ENCODE measurements at places on chromosomes 16 and 17.

DNA sequence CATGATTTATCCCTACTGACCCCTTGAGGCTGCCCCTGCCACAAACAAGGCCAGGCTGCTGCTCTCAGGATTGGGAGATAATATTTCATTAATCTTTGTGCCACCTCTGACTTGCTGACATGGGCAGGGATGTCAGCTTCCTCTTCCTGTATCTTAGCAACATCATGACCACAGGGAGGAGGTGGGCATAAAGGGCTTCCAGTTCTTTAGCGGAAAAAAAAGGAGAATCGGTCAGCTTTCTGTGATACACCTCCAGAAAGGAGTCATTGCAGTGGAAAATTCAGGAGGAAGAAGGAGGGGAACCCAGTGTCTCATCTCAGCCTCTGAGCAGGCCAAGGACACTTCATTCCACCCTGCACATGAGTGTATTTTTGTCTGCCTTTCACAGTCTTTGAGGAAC, 206.8 kb upstream of the SDK2 start:
- no peak for DNase-seq

GRCh38 chr16:11655655-11656054, 12.6 kb upstream of the SNN start:
- DNase-seq, result no peak

DNA sequence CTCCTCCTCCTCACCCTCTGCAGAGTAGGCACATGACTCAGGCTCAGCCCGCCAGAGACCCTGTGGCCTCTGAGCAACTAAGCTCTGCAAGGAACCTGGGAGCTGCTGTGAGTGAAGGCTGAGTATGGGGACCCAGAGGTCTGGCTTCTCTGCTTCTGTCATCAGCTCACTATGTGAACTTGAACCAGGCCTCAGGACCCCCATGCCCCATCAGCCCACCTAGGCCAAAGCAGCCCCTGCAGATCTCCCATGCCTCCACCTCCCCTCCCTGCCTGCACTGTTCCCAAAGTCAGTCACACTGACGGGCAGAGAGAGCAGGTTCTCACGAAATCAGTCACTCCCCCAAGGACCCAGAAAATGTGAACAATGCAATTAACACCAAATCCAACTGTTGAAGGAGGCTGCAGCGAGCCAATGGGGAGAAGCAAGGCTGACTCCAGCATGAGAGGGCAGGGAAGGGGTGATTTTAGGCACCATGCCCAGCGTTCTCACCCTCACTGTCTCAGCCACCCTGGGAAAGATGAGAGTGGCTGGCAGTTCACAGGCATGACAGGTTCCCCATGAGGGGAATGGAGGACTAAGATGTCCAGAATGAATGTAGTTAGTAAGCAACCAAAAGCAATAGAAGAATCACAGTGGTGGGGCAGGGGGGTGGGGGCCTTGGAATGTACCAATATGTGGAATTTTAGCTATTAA, 60.6 kb downstream of the BEAN1 start:
- DNase-seq, result no peak

- DNase-seq, result no peak
Measured at GRCh38 chr17:67784364-67785121, 40.8 kb upstream of the BPTF start.

- no peak for DNase-seq
Measured at GRCh38 chr17:63832455-63832854, 5.0 kb upstream of the FTSJ3 start.

- no peak for DNase-seq
Measured at GRCh38 chr17:49022391-49022941, 25.3 kb downstream of the IGF2BP1 start.

DNA sequence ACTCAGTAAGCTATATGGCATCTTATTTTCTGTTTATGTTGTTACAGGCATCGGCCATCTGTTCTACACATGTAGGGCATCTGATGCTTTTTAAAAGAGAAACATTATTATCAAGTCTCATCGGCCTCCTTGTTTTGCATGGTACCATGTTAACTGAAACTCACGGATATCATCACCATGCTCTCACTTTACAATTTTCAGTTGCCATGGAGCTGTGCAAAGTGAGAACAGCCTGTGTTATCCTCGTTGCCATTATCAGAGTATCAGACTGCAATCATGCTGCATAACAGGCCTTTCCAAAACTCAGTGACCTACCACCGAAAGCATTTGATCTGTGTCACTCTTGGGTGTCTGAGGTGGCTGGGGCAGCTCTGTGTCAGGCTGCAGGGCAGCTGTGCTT, 110.3 kb downstream of the C17orf67 start:
- no peak for DNase-seq

DNA sequence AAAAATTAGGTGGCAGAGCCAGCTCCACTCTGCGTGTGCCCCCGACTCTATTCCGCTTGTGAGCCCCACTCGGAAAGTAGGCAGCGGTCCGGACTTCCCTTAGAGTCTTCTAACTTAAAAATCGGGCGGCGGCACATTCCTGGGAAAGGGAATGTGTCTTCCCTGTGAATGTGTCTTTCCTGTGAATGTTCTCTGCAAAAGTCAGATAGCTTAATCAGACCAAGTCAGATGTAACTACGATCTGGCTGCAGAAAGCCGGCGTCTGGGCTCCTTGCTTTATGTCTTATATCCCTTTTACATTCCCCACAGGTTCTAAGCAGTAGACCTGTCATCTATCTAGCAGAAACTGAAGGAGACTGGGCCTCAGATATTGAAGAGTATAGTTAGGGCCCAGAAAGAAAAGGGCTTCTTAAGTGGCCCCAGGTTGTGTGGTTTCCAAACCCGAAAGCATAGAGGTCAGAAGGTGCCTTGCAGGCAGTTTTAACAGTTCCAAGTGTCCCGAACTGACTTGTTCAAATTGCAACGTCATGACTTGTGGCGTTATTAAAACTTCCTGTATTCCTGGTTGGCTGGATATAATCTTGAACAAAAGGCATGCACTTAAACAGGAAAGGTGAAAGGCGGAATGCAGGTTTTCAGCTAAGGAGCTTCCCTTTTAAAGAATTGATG, 601 bp downstream of the PHKB start:
- DNase-seq, result no peak

DNA sequence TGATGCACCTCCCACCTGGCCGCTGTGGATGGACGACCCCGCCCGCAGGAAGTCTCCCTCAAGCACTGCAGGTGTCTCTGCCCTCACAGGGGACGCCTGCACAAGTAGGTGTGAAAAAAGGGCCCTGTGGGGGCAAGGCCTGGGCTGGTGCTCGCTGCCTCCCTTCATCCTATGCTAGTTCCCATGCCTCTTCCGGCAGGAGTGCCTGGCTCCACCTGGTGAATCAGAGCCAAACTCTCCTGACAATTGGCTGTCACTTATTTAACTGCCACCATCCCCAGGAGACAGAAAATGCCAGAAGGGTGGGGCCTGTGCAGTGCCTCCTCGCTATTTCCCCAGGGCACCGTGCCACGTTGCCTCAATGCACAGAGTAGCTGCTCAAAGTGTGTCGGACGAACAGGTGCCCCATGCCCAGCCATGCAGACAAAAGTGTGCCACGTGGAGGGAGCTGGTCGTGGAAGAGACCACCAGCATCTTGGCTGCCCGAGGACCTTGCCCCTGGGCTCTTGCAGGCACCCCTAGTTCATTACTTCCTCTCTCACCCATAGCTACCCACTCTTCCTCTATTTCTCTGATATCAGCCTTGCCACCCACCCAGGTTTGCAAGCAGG, 170.7 kb downstream of the SEC14L1 start:
- no peak for DNase-seq

GRCh38 chr16:68197250-68197649, 38.7 kb downstream of the ESRP2 start:
- DNase-seq, result no peak

GRCh38 chr16:66043326-66043725, 323.2 kb upstream of the CDH5 start:
- DNase-seq, result no peak

GRCh38 chr17:46732754-46733398, 85.6 kb downstream of the WNT3 start:
- no peak for DNase-seq

- DNase-seq, result no peak
Measured at GRCh38 chr16:27359051-27359450, 42.9 kb upstream of the IL21R start.

GRCh38 chr17:40457369-40457768, 14.1 kb downstream of the IGFBP4 start:
- no peak for DNase-seq

GRCh38 chr16:47493381-47494337, 32.5 kb downstream of the PHKB start:
- DNase-seq, result no peak

- no peak for DNase-seq
Measured at GRCh38 chr16:56669005-56669839, at the start of gene MT1H. Gene MT1H, plus strand, starts transcription at chr16:56669814. Its CDS starts 71 bp downstream, at chr16:56669885.

- no peak for DNase-seq
Measured at GRCh38 chr17:4195306-4195705, 52.3 kb downstream of the CYB5D2 start.

GRCh38 chr17:78435330-78436005, 57.0 kb downstream of the PGS1 start:
- no peak for DNase-seq

GRCh38 chr17:55830699-55831471, 80.0 kb downstream of the PCTP start:
- no peak for DNase-seq

- peak; percentile 56 for DNase-seq
Measured at GRCh38 chr16:69839798-69840409, 77.8 kb downstream of the WWP2 start.

GRCh38 chr17:58970609-58971450, 135.8 kb downstream of the TRIM37 start:
- no peak for DNase-seq

DNA sequence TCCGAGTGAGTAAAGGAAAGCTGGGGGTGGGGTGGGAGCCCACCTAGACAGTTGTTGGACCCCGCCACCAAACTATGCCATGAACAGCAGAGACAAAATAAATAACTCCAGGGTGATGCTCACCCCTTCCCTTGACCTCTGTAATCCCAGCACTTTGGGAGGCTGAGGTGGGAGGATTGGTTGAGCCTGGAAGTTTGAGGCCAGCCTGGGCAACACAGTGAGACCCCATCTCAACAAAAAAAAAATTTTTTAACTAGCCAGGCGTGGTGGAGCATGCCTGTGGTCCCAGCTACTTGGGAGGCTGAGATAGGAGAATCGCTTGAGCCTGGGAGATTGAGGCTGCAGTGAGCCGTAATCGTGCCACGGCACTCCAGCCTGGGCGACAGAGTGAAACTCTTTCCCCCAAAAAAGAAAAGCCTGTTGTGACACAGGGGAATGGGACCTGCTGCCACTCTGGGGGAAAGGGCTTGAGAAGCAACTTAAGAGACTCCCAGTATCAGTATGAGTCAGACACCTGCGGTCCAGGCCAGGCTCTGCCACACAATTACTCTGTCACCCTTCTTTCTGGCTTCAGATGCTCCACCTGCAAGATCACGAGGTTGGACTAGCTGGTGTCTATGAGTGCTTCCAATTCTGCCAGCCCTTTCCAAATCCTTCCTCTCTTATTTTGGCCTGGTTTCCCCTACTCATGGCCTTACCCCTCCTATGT, 5.0 kb downstream of the SGCA start:
- DNase-seq, result no peak

- no peak for DNase-seq
Measured at GRCh38 chr16:10333321-10334032, 52.4 kb upstream of the ATF7IP2 start.

- DNase-seq, result no peak
Measured at GRCh38 chr17:81261582-81262336, 22.6 kb downstream of the NDUFAF8 start.

DNA sequence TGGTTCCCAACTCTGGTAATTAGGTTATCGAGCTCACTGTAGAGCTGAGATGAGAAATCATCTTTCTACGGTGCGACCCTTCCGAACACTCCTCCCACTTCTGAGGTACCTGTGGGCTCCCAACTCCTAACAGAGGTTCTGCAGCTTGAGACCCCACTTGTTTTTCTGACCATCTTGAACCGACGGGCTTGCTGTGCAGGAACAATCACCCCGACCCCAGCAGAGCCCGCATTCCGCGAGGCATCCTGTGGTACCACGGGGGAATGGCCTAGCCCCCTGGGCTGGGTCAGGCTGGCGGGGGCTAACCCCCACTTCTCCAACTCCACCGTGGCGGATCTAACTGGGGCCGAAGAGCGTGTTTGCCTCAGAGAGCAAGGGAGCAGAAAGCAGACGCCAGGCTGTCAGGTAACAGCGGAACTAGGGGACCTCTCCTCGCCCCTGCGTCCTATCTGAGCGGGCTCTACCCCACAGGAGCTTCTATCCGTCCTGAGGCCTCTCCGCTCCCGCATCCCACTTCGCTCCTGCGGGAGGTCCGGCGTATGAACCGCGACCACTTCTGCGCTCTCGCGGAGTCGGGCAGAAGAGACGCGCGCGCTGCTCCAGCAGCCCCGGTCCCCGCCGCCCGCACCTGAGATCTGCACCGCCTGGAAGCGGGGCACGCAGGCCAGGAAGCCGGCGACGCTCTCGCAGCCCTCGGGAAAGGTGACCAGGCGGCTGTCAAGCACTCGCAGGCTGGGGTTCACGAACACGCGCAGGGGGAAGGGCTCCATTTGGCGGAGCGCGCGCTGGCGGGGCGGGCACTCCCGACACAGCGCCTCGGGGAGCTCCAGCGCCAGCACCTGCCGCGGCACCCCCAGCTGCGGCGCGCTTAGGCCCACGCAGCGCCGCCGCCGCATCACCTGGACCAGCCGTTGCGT, 761 bp downstream of the PDF start:
- DNase-seq, result no peak

DNA sequence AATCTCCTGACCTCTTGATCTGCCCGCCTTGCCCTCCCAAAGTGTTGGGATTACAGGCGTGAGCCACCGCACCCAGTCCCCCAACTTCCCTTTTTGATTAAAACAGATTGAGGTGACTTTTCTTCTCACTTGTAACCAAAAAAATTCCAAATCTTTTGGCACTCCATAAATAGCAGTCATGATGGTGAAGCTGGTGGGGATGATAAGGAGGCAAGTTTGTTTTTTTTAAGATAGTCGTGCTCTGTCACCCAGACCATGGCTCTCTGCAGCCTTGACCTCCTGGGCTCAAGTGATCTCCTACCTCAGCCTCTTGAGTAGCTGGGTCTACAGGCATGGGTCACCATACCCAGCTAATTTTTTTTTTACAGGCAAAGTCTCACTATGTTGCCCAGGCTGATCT, 34.7 kb upstream of the PLCG2 start:
- DNase-seq, result no peak

DNA sequence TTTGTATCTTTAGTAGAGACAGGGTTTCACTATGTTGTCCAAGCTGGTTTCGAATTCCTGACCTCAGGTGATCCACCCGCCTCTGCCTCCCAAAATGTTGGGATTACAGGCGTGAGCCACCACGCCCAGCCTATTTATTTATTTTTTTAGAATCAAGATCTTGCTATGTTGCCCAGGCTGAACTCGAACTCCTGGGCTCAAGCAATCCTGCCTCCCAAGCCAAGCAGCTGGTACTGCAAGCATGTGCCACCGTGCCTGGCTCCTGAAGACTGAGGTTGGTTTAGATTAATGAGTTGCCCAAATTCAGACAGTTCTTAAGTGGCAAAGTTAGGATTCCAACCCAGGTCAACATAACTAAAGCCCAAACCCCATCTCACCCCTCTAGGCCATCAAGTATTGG, 7.9 kb downstream of the SLC52A1 start:
- no peak for DNase-seq

- no peak for DNase-seq
Measured at GRCh38 chr16:13956635-13957196, 36.8 kb downstream of the ERCC4 start.

DNA sequence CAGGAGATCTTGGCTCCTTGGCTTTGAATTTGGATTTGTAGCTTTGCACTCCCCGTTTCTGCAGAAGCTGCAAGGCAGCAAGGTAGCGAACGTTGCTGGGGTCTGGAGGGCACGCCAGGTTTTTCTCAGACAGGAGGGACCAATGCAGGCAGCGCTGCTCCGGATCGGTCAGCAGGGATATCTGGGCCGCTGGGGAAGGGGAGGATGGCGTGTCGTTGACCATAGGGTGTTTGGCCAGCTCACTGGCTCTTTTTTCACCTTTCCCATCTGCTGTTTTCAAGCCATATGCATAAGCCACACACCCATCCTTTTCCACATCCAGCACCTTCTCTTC, 15.8 kb downstream of the C16orf46 start:
- DNase-seq, result no peak

Data from substantia nigra (tissue), 51 donors.